Stimulated activated CD8-positive, alpha-beta memory T cell treated with anti-CD3 and anti-CD28 coated beads, Interleukin-2, amount 100 ng/mL, for 1 hour (primary cell): ENCODE measurements at places on chromosomes 3 and 15.

DNA sequence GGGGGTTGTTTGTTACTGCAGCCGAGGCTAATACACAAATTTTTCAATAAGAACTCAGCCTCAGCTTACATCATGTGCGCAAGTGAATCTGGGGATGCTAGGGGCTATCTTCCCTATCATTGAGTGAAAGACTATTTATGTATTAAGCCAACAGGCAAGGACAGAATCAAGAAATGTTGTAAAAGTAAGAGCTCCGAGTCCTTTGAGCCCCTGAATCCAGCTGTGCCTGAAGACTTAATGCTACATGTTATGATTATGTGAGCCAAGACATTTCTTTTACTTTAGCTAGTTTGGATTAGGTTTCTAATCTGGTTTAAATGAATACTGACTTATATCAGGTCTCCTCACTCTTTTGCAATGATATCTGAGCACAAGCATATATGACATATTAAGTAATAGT, 782.9 kb upstream of the CFAP20DC start:
- DNase-seq: no peak

DNA sequence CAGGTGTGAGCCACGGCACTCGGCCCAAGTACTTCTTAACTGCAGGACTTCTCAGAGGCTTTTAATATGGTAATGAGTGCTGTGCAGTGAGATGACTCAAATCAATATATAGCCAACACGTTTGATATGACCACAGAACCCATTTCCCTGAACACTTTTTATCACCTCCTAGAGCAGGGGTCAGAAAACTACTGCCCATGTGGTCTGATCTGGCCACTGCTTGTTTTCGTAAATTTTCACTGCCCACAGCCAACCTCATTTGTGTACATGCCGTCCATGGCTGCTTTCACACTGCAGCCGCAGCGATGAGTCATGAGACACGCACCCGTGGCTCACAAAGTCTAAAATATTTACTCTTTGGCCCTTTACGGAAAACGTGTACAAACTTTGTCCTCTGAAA, 179.2 kb downstream of the RORA start:
- DNase-seq: no peak

DNA sequence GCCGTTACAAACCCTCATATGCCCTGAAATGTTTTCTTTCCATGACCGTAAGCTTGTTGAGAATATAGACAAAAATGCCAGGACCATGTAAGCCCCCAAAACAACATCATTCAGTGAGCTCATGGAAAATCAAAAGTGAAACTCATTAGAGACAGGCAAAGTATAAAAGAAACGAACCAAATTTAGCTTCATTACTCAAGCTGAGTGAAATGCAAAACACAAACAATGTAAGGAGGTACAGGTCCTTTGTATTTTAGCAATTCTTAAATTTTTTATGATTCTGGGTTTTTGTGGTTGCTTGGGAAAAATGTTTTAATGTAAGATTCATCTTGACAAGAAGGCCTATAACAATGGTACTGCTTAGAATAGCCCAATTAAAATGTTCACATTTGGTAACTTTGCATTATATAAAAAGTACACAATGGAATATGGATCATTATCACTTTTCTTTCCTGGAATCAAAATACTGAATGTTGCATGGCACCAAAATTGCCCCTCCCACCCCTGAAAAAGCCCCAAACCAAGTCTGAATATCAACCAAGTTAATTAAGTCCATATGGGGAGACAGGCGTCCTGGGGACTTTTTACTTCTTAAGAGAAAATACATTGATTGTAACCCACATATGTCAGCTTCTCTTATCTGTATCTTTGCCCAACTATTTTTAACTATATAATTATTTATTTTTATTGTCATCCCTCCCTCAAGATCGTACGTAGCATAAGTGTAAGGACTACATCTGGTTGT, 247.7 kb upstream of the CDIN1 start:
- no peak for DNase-seq

GRCh38 chr15:35519541-35520149, 26.3 kb downstream of the DPH6 start:
- no peak for DNase-seq

GRCh38 chr15:65087873-65088642, 11.5 kb downstream of the KBTBD13 start:
- no peak for DNase-seq

DNA sequence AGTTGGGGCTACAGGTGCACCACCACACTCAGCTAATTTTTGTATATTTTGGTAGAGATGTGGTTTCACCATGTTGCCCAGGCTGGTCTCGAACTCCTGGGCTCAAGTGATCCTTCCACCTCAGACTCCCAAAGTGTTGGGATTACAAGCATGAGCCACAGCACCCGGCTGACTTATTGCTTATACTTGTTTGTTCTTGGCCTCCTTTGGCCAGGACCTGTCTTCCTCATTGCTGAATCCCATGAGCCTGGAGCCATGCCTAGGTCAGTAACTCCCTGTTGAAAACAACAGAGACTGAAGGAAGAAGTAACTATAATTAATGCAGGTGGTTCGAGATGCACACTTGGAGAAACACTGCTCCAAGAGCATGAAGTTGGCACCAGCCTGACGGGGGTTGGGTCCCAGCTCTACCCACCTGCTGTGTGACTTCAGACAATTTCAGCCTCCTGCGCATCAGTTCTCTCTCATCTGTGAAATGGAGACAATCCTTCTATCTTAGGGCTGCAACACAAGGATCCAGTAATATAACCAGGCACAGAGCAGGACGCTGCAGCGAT, 38.9 kb downstream of the CPN2 start:
- DNase-seq: no peak

GRCh38 chr15:89075846-89076245, 12.4 kb upstream of the ABHD2 start:
- DNase-seq: no peak

- DNase-seq: no peak
Measured at GRCh38 chr15:39299486-39300267, 281.2 kb upstream of the THBS1 start.

DNA sequence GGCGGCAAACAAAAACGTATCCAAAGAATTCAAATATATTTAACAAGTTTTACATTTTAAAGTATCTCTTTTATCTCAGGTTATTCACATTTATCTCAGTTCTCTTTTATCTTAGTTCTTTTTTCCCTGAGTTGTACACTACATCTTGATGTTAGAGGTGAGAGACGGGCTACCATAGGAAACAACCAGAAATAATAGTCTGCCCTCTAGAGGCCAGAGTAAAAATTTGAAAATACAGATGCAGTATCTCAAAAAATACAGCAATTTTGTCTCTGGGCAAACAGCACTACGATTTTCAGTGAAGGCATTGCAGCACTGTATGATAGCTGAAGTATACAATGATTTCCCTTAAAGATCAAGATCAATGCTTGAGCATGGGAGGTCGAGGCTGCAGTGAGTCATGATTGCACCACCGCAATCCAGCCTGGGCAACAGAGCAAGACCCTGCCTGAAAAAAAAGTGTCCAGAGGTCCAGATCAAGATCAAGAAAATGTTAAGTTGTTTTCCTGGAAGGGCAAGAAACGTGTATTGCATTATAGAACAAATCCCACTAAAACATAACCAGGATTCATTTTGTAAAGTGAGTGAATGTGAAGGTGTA, 82.6 kb upstream of the ATP11B start:
- DNase-seq: no peak

DNA sequence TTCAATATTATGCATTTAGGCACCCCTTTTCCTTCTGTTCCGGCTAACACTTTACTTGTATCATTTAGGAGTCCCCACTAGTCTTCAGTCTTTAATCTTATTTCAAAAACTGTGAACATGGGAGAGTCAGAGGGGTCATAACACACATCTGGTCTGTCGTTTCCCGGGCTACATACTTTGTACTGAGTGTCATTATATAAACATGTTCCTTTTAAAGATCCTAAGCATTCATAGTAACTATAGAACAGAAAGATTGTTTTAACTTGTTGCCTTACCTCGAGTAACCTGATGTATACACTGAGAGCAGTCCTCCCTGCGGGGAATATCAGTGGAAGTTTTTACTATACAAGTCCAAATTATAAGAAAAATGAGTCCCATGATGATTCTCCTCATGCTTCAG, 78.2 kb upstream of the VEPH1 start:
- DNase-seq: no peak

GRCh38 chr3:144544871-144545270, 573.2 kb downstream of the DIPK2A start:
- no peak for DNase-seq

GRCh38 chr3:31550452-31551251, 17.9 kb downstream of the STT3B start:
- DNase-seq: no peak

GRCh38 chr15:63072809-63073277, 30.3 kb downstream of the TPM1 start:
- no peak for DNase-seq

- DNase-seq: no peak
Measured at GRCh38 chr3:39941931-39942330, 132.5 kb downstream of the MYRIP start.

DNA sequence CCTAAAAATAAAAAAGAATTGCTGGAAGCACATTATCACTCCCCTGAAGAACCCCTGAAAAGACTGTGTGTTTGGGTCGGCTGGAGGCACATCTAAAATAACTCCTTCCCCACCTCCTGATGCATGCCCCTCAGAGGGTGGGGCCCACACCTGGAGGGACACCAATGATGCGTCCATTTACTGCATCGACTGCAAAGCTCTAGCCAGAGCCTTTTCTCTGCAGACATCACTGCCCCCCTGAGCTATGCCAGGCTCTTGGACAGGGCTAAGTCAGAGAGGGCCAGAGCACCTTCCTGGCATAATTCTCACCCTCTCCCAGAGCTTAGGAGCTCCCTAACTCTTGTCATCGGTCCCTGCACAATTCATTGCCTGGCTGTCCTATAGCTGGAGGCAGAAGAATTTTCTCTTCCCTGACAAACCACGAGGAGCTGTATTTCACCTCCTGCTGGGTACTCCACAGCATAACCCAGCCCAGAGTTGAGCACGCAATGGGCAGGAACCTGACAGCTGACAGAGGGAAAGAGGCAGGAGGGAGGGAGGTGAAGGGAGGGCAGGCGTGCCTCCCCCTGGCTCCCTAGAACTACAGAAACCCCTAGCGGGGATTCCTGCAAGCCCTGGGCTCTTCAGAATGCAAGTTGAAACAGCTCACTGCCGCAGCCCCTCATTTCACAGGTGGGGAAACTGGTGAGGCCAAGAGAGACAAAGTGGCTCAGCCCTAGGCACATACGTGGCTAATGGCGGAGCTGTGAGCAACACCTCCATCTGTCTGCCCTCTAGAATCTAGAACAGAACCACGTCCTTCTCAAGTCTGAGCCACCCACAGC, 46.6 kb downstream of the XXYLT1 start:
- DNase-seq: no peak

- peak; percentile 39 for DNase-seq
Measured at GRCh38 chr3:49017971-49018706, at the start of gene DALRD3. TSS of gene DALRD3 (minus strand) at chr3:49018580. CDS start at chr3:49018564, 16 bp downstream.

DNA sequence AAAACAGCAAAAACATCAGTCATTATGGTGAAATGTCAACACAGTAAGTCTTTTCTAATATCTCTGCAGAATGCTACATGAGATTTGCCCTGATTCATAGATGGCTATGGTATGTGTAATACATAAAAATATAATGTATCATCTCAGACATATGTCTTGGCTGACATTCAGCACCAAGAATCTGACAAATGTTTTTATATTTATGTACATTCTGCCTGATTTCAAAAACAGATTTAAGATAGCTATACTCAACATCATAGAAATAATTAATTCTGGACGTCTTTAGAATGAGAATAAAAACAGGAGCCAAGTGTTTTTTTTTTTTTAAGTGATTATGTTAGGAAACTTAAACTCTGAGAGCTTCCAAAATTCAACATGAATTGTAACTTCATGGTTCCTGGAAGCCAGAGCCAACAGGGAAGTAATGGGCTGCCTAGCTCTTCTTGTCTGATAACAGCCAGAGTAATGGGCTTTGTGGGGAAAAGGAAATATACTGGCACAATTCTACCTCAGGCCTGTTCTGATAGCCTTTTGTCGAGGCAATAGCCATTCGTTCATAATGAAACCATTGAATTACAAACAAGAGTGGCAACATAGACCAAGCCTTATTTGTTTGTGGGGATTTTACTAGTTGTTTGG, 184.4 kb downstream of the VGLL4 start:
- no peak for DNase-seq

DNA sequence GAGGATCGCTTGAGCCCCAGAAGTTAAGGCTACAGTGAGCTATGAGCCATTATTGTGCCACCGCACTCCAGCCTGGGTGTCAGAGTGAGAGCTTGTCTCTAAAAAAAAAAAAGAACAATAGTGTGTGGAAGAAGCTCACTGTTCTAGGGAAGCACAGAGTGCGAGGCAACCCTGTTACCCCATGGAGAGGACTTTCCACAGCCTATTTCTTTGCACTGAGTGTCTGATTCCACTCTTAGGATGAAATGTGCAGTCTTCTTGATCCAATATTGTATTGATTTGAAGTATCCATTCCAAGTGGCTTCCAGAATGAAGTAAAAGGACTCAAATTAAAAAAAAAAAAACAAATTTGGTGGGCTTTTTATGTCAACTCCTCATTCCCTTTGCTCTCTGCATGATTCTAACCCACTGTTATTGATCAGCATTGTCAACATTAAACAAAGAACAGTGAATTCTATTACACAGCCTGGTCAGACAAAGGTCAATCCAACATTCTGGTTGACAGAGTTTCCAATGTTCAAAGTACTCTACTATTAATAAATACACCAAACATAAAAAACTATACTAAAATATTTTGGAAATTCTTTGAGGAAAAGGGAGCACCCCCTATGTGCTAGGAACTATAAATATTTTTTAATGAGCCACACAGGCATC, 150.2 kb upstream of the PTPRG start:
- no peak for DNase-seq

DNA sequence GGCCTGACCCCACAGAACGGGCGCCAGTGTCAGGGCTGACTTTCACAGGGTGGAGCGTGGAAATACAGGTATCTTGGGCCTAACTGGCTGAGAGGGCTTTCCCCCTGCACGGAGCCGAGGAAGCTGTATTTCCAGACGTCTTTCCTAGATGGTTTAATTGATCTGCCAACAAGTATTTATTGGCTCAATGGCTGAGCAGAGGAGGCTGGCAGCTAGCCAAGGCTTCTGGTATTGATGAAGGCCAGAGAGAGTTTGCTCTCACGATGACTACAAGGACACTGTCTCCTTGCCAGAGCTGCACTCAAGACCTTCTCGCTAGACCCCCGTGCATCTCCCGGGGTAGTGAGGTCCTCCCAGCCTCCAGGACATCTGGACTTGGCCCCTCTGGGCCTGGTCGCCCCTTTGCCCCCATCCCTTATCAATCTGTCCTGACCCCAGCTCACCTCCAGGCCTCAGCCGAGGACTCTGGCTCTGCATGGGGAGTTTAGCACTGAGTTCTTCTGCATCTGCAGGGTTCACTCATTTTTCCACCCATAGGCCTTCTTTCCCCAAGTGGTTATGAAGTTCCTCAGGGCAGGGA, 20.6 kb downstream of the SPSB4 start:
- DNase-seq: no peak

DNA sequence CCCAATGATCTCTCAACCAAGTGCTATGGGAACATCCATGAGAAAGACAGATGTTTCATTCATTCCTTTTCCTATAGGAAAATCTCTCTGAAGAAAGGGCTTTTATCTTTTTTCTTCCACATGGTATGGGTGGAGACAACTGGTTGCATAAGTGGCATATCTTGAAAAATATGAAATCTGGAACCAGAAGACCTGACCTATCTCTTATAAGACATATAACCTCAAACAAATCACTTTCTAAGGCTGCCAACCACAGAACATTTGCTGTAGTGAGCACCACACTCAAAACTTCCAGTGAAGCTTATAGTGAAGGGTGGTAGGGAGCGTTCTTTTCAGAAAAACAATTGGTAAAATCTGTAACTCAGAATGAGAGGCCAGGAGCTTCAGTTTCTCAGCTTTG, 58.5 kb downstream of the SHQ1 start:
- DNase-seq: no peak

GRCh38 chr15:78640527-78641101, 396 bp downstream of the CHRNB4 start:
- no peak for DNase-seq
